Stimulated activated naive CD4-positive, alpha-beta T cell (primary cell): ENCODE measurements at places on chromosomes 3 and 15.

GRCh38 chr15:90598031-90598577, 68.4 kb downstream of the CRTC3 start:
- no peak for DNase-seq

GRCh38 chr15:60408463-60408981, 10.7 kb upstream of the ANXA2 start:
- peak; percentile 9 for DNase-seq

- no peak for DNase-seq
Observed at GRCh38 chr3:193590088-193590856, 2.7 kb upstream of the OPA1 start.

GRCh38 chr3:107441617-107442016, 64.4 kb downstream of the CCDC54 start:
- no peak for DNase-seq

- DNase-seq: no peak
Observed at GRCh38 chr15:65342493-65342892, 35.3 kb downstream of the IGDCC3 start.

DNA sequence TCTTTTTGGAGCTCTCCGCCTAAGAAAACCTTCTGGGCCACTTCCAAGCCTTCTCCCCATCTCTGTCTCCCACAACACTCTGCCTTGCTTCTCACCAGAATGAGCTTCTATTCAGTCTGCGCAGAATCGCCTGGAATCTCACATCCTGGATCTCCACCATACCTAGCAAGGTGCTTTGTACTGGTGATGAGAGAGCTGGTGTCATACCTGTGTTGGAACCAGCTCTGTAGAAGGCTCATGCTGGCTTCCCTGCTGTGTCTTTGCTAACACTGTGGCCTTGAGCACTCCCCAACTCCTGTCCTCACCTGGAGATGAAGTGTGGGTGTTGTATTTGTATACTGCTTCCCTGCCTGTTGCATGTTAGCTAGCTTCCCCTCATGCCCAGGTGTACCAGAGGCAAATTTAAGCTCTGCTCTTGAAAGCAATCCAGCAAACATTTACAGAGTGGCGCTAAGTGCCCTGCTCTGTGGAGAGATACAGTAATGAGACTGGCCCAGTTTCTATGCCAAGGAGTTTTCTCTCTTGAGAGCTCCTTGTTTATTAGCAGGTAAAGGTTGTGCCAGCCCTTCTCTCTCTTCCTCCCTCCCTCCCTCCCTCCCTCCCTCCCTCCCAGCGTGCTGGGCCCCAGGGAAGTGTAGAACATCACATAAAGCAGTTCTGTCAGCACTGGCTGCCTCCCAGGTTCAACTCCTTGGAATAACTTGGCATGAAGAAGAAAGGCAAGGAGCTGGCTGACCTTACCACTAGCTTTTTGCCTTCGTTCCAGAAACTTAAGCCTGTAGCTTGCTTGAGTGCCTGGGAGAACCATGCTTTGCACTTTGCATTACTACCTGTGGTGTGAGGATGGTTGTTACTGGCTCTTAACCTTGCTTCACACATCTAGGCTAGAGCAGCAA, 54.9 kb downstream of the TRIM71 start:
- DNase-seq: no peak

DNA sequence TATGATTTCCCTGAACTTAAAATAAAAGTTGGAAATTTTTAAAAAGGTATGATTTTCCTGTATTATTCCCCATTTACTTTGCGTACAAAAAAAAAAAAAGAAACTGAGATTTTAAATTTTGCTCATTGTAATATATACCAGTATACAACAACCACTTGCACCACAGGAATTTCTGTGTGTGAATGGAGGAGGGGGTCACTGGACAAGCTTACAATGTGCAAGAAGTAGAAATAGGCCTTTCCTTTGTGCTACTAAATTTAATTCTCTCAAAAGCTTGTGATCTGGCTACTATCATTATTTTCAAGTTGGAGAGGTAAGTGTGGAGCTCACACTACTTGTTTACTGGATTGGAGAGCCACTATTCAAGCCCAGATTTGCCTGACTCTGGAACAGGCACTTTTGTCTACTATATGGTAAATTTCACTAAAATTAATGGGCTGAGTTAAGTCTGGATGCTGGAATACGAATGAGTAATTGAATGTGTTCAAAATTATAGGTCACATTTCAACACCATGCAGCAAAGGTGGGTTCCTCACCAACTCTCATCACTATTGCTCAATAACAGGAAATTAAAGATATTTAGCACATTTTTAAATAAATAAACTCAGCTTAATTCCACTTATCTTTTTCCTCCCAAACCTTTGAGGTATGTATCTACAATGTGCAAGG, 148.0 kb upstream of the MBNL1 start:
- no peak for DNase-seq

GRCh38 chr15:48939648-48940047, 24.1 kb downstream of the SHC4 start:
- DNase-seq: no peak

DNA sequence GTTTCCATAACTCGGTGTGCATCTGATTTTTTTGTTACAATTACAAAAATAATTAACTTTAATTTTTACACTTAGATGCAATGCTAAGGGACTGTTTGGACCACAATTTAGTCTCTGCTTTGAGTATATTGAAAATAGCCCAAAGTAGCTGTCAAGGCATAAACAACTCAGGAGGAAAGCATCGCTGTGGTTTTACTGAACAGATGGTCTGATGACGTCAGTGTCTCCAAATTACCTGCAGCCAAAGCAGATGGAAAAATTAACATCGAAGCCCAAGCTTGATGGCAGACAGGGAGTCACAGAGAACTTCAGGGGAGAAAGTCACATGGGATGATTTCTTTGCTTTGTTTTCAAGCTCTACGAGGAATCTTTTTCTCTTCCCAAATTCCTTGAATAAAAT, 83.1 kb upstream of the PLCL2 start:
- peak; percentile 10 for DNase-seq

- no peak for DNase-seq
Observed at GRCh38 chr3:145224886-145225285, 936.1 kb downstream of the PLOD2 start.

DNA sequence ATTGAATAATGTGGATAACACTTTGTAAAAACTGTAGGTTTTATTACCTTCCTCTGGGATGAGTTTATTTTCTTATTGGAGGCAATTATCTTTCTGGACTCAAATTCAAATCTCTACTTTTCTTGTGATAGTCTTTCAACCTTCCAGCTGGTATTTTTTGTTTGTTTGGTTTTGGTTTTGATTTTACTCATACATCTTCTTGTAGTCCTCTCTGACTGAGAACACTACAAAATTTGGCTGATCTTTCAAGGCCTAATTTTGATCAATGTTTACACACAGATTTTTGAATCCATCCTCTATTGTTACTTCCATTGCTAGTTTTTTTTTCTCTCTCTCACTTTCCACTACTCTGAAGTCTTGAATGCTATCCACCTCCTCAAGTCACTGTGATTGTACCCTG, 303.8 kb upstream of the NECTIN3 start:
- no peak for DNase-seq

DNA sequence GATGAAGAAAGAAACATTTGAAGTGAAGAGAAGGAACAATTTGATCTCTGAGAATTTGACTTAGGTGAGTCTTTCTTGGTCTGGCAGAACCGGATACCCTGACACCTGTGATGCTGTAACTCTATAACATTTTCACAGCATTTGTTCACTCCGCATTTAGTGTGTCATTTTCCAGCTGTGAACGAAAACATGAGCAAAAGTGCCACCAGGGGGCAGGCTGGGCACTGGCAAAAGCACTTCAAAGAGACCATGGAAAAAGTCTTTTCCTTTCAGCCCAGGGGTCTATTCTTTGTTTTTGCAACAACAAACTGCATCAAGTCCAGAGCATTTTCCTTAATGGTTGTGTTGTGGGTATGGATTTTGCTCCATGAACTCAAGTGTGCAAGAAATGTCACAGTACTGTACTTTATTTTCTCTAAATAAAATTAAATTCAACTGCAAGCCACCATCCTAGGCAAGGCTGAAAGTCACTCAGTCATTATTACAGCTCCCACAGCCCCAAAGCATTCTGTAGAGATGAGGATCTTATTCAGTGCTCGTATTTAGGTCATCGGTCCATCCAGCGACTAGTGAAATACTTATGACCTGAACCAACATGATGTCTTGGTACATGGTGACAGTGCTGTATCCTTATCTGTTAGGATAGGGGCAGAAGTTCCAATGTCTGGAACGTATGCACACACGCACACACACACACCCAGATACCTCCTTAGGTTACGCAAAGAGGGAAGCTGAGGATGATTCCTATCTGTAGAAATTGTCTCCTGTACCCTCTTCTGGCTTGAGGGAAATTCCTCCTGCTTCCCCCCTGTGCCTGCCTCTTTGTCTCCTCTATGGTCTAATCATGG, 125.5 kb downstream of the GADL1 start:
- DNase-seq: peak; percentile 38

GRCh38 chr15:36878684-36879262, 221.6 kb downstream of the MEIS2 start:
- DNase-seq: no peak

- DNase-seq: peak; percentile 34
Observed at GRCh38 chr15:64460724-64461720, 644 bp downstream of the ZNF609 start.

- DNase-seq: no peak
Observed at GRCh38 chr15:99253381-99254090, 2.3 kb downstream of the LRRC28 start.

DNA sequence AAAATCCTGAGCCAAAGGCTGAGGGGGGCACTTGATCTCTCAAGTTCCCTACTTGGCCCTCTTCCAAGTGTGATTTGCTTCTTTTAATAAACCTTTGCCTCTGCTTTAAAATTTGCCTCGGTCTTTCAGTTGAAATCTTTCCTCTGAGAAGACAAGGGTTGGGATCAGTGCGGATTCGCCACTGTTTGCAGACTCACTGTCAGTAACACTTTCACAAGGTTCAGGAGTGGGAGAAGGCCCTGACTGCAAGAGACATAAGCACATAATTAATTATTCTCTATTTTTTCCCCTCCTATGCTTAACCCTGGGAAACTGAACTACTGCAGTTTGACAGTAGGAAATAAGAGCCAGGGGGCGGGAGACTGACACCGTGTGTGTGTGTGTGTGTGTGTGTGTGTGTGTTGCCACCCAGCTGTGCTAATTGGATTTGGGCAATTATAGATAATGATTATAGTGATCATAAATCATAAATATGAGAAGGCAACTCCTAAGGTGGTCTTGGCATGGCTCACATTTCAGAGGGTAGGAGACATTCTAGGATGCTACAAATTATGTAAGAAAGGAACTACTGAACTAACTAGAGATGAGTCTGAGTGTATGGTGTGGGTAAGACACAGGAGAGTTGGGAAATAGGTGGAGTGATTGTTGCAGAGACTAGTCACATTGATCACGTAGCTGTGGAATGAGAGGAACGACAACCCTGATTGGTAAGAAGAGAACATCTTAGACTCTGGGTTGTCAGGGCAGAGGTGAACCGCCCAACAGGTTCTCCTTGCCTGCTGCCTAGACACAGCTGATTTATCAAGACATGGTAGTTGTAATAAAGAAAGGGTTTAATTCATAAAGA, 5.5 kb upstream of the ZNF662 start:
- DNase-seq: no peak

DNA sequence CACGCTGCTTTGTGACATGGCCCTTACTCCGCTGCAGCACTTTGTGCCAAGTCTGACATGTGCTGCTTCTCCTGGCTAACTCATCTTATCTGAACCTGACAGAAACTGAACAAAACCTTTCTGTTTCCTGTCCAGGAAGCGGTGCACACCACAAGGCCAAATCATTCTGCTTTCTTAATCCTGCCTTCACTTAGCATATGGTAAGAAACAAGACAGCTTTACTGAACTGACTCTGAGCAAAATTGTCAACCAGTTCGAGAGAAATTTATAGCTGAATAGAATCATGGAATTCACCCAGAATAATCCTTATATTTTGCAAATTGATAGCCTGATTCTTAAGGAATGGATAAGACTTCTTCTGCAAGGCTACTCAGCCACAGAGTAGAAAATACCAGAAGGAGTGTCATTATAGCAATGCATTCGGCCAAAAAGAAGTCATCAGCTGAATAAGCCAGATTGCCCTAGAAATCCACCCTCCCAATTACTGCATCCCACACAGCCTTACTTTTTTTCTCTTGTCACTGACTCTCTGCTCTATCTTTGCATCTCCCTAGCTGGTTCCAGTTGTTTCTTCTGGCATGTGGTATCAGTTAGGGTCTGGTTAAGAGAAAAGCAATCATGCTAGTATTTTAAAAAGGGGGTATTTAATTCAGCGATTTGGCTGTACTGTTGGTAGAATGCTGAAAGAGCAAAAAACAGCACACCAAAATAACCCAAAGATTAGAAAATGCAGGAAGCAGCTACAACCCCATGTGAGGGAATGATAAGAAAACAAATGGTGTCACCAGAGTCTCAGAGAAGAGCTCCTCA, 41.6 kb upstream of the STRIT1 start:
- no peak for DNase-seq

- DNase-seq: no peak
Observed at GRCh38 chr15:100570735-100571313, 31.2 kb downstream of the LINS1 start.

GRCh38 chr3:118229196-118229595, 805.5 kb downstream of the IGSF11 start:
- no peak for DNase-seq

DNA sequence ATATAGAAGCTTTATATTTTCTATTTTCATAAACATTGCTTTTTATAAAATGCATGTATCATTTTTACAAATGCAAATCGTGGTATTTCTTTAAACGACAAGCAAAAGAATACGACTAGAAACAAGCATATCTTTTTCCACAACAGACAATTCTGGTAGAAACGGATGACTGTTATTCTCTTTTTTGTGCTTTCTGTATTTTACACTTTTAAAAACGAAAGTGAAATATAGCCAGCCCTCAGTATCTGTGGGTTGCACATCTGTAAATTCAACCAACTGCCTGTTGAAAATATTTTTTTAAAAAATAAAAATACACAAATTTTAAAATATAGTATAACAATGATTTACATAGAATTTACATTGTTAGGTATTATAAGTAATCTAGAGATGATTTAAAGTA, 61.3 kb downstream of the PRTG start:
- DNase-seq: no peak

- no peak for DNase-seq
Observed at GRCh38 chr15:43948691-43949325, 122.0 kb downstream of the WDR76 start.

- DNase-seq: no peak
Observed at GRCh38 chr15:76376029-76376428, 39.5 kb downstream of the ISL2 start.
